ENCODE measurements at places on chromosomes 12 and 14.

GRCh38 chr12:52832451-52832850 lies 1.7 kb downstream of the KRT79 start:
- no peak for DNase-seq

GRCh38 chr12:55654511-55655214 lies 18.0 kb downstream of the OR10P1 start:
- DNase-seq: no peak

DNA sequence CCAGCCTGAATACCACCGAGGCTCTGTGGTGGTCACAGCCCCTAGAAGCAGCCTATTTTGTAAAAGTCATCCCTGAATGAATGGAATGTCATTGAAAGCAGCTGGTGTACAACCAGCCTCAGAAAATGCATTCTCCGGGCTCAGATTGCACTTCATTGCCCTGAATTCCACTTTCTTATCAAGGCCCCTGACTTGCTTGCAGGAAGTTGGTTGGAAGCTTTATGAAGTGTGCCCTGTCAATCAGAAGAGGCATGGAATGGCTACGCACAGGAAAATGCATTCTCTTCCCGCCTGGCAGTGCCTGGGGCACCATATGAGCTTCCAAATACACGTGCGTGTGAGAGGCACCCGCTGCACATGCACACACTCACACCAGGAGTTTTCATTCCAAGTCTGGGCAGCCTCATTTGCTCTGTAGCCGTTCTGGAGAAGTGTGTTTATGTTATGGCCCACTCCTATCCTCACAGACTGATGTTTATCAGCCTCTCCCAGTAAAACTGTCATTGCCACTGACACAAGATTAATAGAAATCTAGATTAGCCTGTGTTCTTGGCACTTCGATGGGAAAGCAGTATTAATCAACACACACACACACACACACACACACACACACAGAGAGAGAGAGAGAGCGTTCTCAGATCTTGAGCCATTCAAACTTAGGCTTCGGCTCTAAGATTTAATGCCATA lies 63.9 kb downstream of the NUAK1 start:
- no peak for DNase-seq

- DNase-seq: peak; percentile 94
Observed at GRCh38 chr14:73728717-73729330, 14.6 kb upstream of the PNMA1 start.

GRCh38 chr14:92951912-92952471 lies 29.0 kb downstream of the CHGA start:
- DNase-seq: peak; percentile 74

- DNase-seq: no peak
Observed at GRCh38 chr12:75361408-75361807, 26.9 kb downstream of the GLIPR1L1 start.

- no peak for DNase-seq
Observed at GRCh38 chr14:36129181-36129580, 47.3 kb downstream of the PTCSC3 start.

DNA sequence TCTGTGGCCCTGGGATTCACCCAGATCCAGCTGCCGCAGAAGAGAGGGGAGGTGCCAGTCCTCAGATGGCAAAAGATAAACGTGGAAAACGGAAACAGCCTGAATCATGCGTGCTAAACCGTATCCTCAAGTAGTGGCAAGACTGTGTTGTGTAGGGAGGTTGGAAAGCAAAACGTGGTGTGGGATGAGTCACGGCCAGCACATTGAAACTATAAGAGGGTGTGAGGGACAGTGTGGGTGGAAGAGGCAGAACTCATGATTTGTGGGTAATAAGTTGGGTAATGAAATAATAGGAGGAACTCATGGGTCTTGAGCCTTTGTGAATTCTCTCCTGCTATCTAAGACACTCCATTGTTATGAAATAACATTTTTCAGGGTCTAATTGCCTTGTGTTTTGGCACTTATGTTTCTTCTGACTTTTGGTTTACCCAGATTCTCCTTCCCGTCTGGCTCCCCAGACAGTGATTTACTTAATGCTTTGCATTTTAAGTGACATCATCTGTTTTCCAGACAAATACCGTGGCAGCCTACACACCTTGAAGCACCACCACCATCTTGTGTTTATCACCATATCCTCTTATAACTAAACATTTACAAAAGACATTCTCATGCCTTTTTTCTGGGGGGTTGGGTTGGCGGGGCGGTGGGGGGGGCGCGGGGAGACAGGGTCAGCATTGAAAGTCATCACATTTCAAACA lies 62.3 kb upstream of the PTCSC3 start:
- no peak for DNase-seq

Measured in activated T-cell treated with anti-CD3 and anti-CD28 coated beads for 1 hour (primary cell).